ENCODE measurements at places on chromosomes 5 and 9.

DNA sequence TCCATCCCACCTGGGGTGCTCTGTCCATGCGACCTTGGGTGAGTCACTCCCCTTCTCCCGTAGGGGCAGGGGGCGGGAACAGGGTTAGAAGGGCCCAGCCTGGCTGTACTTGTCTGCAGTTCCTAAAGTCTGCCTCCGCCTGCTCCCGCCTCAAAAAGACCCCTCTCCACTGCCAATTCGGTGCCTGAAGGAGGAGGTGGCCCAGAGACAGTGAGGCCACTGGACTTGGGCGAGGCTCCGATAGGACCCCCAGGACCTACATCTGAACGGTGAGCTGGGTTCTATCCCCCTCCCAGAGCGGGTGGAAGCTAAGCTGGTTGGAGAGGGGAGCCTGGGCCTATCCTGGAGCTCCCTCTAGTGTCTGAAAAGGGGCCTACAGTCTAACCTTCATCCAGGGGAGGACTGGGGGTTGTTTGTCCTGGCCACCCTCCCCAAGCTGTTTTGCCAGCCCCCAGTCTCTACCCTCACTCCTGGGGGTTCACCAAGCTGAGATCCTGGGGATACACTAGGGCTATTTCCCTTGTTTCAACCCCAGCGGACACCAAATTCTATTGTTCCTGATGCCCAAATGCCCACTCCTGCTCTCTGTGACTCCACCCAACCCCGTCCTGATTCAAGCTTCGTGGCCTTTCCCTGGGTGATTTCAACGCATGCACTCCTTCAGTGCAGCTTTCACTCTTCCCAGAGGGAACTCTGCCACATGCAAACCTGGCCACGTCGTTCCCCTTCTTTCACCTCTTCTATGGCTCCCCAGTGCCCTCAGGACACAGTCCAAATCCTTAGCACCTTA, 6.1 kb upstream of the CRB2 start:
- peak; percentile 53 for DNase-seq

- DNase-seq = no peak
Measured at GRCh38 chr9:127913682-127914081, 3.2 kb downstream of the ST6GALNAC4 start.

DNA sequence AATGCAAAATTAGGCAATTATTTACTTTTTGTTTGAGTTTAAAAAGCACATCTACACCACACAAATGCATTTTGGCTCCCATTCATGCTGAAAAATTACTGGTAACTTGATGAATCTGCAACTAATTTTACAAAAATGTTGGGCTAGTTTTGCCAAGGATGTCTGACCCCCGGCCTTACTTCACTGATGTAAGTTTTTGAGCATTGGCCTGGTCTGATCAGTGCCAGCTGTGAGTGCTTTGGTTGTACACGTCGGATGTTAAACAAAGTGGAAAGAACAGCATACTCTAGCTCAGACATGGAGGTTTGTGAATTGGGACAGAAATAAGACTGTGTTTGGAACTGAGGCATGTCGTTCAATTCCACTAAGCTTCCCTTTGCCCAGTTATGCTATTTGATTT, 1044.2 kb downstream of the TLE4 start:
- DNase-seq = no peak

GRCh38 chr5:160743027-160743426, 109.0 kb downstream of the ATP10B start:
- no peak for DNase-seq

DNA sequence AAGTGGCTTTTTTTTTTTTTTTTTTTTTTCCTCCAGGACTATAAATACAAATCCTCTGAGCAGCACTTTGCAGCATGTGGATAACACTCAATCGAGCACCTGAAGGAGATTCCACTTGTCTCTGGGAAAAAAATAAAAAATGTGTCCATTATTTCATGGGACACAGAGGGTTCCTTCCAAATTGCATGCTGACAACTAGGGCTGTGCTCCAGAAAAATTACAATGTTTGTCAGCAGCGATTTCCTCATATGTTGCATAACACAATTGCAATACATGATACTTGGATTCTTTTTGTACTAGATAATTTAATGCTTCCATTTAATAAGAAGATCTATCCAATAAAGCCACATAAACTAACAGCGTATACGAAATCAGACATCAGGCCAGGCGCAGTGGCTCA, 84.4 kb downstream of the CDH18 start:
- DNase-seq = no peak

DNA sequence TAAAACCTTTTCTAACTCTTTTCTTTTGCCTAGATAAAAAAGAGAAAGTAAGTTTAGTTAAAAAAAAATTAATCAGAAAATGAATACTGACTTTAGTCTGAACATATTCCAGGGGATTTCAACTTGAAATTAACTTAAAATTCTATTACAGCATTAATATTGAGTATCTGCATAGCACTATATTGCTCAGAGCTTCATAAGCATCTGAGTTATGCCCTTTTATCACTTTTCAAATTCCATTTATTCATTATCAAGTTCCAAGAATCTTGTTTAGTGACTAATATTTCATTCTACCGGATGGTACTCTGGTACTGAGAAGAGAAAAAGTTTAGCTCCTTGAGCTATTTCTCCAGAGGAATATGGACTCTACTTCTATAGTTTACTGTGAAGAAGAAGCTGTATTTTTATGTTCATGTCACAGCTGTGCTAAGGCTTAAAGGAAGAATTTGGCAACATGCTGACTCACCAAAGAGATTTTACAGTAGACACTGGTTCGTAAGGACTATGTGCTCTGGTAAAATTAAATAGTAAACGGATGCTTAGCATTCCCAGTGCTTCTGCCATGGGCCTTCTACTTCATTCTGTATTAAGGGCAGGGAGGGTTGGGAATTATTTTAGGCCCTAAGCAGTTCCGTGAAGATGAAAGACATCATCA, 285.2 kb upstream of the SEMA6A start:
- DNase-seq = no peak

DNA sequence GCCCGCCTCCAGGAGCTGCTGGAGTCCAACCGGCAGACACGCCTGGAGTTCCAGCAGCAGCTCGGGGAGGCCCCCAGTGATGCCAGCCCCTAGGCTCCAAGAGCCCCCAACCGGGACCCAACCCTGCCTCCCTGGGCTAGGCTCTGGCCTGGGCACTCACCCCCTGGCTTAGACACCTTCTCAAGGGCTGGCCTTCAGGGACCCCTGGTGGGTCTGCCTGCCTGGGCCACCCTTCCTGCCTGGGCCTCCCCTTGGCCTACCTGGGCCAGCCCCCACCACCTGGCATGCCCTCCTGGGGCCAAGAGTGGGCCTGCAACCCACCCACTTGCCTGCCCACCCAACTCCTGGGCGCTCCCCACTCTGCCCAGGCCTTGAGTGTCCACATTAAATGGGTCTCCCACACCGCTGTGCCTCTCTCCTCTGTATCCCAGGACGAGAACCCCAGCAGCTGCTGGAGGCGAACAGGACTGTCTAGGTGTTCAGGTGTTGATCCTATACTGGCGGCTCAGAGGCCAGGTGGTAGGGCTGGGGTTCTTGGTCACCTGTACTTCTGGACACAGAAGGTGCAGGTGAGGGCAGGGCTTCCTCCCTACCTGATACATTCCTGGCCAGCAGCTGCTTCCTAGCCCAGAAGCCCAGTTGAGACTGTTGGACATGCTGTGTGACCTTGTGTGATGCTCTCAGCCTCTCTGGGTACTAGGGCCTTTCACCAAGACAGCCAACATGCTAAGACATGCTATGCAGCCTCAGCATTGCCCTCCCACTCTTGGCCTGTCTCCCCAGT, 3.6 kb downstream of the BBLN start:
- no peak for DNase-seq

DNA sequence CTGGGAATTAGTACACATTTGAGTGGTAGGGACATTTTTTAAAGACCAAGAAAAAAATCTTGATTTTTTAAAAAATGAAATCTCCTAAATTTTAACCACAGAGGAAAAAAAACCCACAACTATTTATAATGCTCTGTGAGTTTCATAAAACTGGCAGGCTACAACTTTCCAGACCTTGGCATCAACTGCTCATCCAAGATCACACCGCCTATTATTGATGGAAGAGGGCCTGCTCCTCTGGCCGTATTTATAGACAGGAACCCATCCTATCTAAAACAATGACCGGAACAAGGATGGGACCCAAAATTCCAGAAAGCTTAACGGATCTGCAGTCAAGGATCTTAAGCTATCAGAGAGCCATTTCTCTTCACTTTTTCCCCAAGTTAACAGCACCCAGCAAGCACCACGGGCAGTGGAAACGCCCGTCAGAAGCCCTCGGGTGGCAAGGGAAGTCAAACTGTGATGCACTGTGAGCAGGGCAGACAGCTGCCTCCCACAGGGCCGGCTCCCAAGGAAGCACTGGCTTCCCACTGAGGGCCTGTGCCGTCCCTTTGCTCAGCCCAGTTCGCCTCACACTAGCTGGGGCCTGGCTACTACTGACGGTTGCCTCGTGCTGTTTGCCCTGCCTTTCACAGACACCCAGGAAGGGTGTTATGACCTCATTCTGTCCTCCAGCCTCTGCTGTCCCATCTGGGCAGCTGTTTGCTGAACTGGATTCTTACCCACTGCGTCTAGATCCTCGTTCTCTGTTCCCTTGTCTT, 62.8 kb downstream of the CDC14B start:
- no peak for DNase-seq

GRCh38 chr5:144945503-144945902, 774.8 kb downstream of the KCTD16 start:
- DNase-seq = no peak

GRCh38 chr5:77151501-77151900, 59.0 kb upstream of the PDE8B start:
- no peak for DNase-seq

DNA sequence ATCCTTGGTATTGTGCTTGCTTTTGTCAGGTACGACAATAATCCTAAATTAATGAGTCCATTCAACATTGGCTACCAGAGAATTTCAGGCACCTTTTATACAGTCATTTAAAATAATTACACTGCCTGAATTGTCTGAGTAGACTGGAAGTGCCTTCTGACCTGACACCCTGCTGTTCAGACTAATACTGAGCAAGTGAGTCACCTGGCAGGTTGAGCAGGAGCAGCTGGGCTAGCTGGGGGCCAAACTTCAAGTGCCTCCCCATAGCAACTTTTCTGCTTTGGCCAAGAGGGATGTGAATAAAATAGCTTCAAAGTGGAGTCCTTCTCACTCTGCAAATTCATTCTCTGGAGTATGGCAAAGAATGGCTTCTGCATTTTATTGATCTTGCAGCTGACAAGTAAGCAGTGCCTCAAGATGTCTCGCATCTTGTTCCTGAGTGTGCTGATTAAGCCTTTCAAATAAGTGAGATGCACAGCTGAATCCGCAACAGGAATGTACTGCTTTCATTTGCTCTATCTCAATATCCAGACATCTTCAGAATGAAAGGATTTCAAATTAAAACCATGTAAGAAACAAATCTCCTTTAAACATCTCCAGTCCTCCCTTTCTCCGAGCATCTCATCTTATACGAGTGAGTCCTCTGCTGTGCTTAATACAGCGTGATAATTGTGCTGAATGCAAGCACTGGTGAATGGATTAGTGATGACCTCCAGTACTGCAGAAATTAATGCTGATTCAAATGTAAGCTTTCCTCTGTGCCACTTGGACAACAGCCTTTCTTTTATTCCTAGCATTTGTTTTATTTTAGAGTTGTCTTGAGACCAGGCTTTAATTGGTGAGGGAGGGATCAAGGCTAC, 271.2 kb downstream of the EDIL3 start:
- no peak for DNase-seq

DNA sequence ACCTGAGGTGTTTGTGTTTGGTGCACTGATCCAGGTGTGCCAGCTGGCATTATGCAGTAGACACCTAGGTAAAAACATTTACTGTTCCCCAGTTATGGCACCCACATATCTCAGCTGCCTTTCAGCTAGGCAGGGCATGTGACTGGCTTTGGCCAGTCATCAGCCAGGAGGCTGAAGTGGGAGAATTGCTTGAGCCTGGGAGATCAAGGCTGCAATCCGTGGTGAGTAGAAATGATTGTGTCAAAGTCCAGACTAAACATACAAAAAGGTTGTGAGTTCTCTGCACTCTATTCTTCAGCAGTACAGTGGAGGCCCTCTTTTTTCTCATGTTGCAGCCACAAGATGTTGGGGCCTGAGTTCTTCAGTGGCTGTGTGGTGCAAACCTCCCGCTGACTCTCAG, 3.2 kb upstream of the FBLL1 start:
- no peak for DNase-seq

GRCh38 chr9:101299901-101300300, 84.9 kb downstream of the BAAT start:
- DNase-seq = no peak

GRCh38 chr5:11504886-11505193, 399.4 kb downstream of the CTNND2 start:
- no peak for DNase-seq

GRCh38 chr9:122605691-122606090, 8.8 kb upstream of the OR1Q1 start:
- DNase-seq = no peak

GRCh38 chr9:136089697-136090045, 5.4 kb downstream of the NACC2 start:
- DNase-seq = no peak

GRCh38 chr9:15764131-15764530, 211.3 kb downstream of the CCDC171 start:
- DNase-seq = no peak

GRCh38 chr9:69569738-69570451, 102.3 kb downstream of the APBA1 start:
- DNase-seq = no peak

GRCh38 chr9:114785866-114786650, 19.8 kb downstream of the TNFSF15 start:
- DNase-seq = no peak

GRCh38 chr5:172688349-172689217, 47.5 kb downstream of the NEURL1B start:
- no peak for DNase-seq

DNA sequence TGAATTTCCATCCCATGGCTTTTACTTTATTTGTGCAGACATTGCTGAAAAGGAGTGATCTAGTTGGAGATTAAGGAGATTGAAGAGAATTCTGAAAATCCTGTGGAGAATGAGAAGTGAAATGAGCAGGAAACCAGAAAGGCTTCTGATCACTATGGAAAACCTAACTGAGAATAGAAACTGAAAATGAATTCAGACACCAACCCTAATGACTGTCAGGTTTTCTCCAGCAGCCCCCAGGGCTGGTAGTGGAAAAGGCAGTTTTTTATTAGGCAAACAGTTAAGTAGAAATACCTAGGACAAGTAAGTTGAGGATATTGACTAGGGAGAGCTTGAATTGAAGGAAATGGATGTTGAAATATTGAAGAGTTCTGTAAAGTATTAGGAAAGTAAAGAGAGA, 14.7 kb upstream of the ARRDC3 start:
- no peak for DNase-seq

DNA sequence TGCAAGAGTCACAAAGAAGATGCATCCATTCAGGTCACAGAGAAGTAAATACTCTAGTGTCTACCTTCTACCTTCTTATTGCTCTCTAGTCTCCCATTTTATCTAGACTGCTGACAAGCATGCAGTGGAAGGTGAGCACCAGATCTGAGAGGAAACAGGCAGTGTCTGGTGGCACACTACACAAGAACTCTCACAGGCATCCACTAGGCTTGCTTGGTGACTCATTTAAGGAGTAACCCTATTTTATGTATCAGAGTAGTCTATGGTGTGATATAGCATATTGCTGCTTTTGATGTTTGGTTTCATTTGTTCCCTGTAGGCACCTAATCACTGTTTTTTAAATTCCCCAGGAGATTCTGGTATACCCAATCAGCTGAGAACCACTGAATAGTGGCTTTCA, 1.6 kb upstream of the THBS4 start:
- DNase-seq = no peak

Data from activated CD4-positive, CD25-positive, alpha-beta regulatory T cell treated with anti-CD3 and anti-CD28 coated beads, Interleukin-2, amount 50 U/mL, for 16 hours (primary cell).